ENCODE measurements at places on chromosomes 16 and 17.
A peak's percentile ranks its signal among the peaks of the same experiment; 100 is the strongest.

DNA sequence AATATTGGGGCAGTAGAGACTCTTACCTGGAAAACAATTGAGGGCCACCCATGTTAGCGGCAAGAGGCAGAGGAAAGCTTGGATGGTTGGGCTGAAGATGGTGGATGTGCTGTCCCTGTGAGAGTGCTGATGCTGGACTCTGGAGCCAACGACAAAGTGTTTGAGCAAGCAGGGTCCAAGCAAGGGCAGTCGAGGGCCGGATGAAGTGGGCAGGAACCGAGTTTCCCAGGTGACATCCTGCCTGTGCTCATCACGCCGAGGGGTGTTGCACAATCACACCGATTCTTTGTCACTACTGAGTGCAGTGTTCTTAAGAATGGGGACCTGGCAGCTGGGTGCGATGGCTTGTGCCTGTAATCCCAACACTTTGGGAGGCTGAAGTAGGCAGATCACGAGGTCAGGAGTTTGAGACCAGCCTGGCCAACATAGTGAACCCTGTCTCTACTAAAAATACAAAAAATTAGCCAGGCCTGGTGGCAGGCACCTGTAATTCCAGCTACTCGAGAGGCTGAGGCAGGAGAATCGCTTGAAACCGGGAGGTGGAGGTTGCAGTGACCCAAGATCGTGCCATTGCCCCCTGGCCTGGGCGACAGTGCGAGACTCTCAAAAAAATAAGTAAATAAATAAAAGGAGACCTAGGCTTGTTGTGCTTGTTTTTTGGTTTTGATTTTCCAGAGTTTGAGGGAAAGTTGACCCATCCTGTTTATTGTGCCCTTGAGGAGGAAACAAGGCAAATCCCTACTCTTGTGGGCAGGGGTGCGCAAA lies 6.1 kb downstream of the PYCARD start:
- no peak for DNase-seq

DNA sequence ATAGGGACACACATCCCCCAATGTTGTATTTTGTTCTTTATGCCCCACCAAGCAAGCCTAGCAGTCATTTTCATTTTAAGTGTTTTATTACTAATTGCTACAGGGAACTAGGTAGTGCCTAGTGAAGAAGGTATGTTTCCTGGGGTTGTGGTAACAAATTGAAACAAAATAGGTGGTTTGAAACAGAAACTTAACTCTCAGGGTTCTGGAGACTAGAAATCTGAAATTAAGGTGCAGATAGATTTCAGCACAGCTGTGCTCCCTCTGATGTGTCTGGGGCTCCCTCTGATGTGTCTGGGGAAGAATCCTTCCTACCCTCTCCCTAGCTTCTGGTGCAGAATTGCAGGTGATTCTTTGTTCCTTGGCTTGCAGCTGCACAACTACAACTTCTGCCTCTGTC lies 390.1 kb downstream of the ZFHX3 start:
- DNase-seq, result no peak

DNA sequence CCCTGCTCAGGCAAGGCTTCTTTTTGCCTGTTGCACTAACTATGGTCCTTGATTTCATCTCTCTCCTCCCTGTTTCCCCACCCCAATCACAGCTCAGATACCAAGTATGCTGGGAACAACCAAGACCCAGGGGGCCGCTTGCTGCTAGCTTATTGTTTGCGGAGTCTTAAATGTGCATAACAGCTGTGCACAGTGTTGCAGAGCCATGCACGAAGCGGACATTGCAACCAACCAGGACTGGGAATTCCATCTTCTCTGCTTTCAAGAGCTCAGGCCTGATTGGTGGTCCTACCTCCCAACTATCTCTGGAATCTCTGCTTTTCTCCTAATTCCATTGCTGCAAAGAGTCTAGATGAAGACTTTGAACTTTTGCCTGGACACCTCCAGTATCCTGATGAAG lies 281.3 kb upstream of the TNRC6C start:
- DNase-seq, result no peak

DNA sequence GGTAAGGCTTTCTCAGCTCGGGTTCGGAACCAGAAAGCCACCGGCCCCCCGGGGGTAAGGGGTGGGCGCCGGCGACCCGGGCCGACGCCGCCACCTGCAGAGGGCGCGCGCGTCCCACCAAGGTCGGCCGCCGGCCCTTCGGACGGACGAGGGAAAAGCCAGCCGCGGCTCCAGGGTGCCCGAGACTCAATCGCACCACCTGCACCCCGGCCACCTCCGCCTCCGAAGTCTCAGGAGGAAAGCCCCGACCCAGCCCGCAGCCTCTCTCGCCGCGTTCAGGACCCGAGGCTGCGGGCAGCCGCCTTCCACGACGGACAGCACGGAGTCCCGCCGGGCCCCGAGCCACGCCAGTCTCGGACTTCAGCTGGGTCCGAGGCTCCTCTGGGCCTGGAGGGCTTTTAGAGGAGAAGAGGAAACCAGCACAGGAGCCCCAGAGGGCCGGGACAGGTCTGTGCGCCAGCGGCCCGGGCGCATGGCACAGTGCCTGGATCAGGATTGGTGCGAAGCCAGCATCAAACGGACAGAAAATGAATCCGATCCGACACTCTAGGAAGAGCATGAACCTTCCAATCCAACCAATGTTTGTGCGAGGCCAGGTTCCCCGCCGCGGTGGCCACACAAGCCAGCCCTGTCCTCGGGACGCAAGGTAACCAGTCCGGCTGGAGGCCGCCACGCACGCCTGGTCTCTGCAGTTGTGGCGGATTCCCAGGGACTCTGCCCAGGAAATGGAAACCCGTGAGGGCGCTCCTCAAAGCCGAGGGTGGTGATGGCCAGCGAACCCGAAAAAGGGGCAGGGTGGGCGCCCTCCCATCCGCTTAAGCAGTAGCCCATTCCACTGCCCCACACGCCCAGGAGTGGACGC lies 6.7 kb downstream of the CBX8 start:
- DNase-seq, result peak; percentile 66

DNA sequence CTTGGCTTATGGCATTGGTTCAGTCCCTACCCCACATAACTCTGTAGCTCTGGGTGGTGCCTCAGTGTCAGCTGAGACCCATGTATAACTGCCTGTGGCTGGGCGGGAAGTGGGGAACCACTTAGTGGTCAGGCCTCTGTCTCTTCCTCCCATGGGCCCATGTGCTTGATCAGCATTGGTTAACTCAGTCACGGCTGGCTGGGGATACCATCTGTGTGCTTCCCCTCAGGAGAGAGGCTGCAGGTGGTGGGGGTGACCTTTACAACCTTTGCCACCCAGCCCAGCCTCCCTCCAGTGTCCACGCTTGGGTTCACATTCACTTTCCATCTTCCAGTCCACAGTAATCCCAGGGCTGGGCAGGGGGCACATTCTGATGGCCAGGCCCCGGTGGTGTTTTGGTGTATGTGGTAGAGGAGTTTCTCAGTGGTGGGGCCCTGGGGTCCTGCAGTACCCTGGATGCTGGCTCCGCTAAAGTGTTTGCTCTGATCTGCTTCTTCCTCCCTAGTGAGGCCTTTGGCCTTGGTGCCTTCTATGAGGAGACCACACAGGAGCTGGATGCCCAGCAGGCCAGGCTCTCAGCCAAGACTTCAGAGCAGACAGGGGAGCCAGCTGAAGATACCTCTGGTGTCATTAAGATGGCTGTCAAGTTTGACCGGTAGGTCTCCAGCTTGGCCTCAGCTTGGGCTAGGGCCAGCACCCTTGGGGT lies 10.2 kb upstream of the NFATC3 start:
- DNase-seq, result no peak

GRCh38 chr17:41762841-41763240 lies 23.7 kb downstream of the JUP start:
- DNase-seq, result no peak

GRCh38 chr17:27631411-27631760 lies 398 bp downstream of the LGALS9 start:
- DNase-seq, result no peak

DNA sequence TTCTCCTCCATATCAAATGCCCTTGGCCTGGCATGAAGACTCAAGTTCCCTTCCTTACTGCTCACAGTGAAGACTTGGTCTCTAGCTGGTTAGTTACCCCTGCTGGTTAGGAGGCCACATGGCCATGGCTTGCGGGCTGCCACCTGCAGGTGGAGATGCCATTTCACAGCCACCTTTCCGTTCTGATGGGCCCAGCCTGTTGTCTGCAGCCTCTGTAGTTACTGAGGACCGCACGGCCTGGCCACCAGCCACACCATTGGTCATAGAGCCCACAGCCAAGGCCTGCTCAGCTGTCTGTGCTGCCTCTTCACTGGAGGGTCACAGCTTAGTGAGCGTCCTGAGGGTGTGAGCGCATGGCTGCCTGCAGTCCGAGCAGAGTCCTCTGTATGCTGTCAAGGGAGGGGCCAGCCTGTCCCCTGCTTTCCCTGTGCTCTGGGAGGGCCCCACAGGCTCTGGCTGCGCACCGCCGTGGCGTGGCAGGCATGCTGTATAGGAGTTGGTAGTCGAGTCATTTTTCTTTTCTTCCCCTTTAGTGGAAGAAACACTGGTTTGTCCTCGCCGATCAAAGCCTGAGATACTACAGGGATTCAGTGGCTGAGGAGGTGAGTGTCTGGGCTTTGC lies 59.2 kb downstream of the PLD6 start:
- no peak for DNase-seq

GRCh38 chr17:35164716-35165115 lies 17.1 kb downstream of the UNC45B start:
- DNase-seq, result no peak

DNA sequence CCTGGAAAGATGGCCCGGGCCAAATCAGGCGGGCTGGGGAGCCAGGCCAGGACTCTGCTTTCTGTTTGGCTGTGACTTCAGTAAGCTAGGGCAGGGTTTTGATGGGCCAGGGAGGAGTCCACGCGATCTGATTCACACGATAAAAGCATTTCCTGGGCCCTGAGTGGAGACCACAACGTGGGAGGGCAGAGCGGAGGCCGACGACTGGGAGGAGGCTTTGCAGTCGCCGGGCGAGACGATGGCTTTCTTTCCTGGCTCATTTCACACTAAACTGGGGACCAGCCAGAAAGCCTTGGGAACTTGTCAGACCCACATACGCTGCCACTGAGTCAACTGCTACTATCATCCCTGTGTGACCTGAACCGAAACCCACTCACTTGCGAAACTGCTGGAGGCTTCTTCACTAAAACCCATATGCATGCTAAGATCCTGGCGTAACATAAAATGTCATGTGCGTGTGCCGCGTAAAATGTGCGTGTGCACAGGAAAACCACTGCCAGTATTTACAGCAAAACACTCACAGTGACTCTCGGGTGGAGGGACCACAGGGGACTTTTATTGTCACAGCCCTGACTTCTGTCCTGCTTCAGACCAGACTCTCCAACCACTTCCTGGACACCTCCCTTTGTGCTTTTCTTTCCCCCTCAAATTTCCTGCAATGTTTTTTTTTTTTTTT lies 14.2 kb upstream of the RHBDF2 start:
- DNase-seq, result no peak

GRCh38 chr16:9095171-9095570 lies 3.7 kb downstream of the HAPSTR1 start:
- no peak for DNase-seq

DNA sequence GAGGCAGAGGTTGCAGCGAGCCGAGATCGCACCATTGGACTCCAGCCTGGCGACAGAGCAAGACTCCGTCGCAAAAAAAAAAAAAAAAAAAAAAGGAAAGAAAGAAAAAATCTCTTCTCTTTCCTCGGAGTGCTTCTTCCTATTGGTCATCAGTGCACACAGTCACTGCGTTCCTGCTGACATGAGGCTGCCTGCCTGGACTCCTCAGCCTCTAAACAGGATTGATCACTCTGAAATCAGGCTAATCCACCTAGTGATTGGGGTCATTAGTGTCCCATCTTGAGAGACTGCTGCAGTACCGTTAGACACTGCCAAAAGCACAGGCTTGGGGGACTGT lies 30.8 kb downstream of the PLCD3 start:
- DNase-seq, result no peak

GRCh38 chr17:4163951-4164350 lies 21.0 kb downstream of the CYB5D2 start:
- DNase-seq, result no peak

GRCh38 chr16:21991621-21992020 lies 9.3 kb downstream of the PDZD9 start:
- no peak for DNase-seq

DNA sequence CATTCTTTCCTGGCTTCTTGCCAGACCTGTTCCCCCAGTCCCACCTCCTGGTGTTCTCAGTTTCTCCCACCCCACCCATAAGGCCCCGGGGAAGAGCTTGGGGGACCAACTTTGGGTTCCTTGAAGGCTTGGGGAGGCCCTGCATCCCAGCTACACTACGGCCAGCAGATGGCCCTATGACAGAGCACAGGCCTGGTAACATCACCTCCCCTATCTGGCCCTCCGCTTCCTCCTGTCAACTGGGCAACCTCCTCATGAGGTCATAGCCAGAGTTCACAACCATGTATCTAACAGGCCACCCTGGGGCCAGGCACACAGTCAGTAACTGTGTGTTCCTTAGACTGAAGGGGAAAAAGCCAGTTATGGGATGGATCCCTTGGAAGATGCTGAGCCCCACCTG lies 31.4 kb downstream of the MYO15A start:
- no peak for DNase-seq

- DNase-seq, result no peak
These were observed 518.2 kb upstream of the GOT2 start for GRCh38 chr16:59252317-59252716.

- DNase-seq, result no peak
These were observed 1.4 kb upstream of the RHBDF2 start for GRCh38 chr17:76502341-76503211.

GRCh38 chr16:85908889-85909589 lies 10.1 kb downstream of the IRF8 start:
- DNase-seq, result no peak

DNA sequence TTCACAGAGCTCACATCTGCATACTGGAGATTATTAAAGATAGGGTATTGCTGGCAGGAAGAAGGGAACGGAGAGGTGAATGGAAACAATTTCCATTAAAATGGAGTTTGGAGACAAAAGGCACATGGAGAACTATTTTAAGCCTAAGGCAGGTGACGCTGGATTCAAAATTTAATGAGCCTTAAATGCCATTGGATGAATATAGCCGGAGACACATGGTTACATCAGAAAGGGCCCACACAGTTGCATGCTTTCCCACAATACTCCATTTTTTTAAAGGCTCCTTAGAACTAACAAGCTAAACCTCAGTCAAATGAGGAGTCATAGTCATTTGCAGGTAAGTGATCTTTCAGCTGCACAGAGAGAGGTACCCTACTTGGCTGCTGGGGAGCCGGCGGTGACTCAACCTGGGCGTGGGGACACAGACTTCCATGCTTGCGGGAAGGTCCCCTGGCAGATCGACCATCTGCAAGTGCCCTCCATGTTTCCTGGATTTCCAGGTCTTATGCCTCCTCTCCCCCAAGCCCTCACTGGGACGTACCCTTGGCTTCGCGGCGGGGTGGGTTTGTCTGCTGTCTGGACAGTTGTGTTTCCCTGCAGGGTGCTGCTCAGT lies 259.2 kb downstream of the CBLN1 start:
- no peak for DNase-seq

DNA sequence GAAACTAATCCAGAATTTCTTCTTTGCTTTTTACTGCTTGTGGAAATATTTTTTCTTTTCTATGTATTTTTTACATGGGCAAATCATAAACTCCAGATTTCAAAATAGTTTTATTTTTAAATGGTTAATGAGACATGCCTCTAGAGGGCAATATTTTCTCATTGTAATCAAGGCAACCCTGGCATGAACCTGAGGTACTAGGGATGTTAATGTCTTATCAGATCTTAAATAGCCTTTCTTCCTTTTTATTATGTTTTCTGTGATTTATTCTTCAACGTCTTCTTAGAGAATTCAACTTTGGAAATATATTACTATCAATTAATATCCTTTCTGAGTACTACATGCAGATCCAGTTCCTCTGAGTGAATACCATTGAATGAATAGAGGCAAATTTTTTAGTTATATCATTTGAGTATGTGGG lies 324.7 kb downstream of the BCAS3 start:
- DNase-seq, result no peak

GRCh38 chr16:87360862-87361610 lies 22.5 kb downstream of the FBXO31 start:
- DNase-seq, result no peak

Data from endothelial cell (in vitro differentiated cells).